ENCODE measurements at places on chromosomes 7 and 10.

- DNase-seq: peak; percentile 14
Measured at GRCh38 chr10:71763352-71764127, 9.8 kb downstream of the VSIR start.

- DNase-seq: no peak
Measured at GRCh38 chr10:96752375-96752774, 32.1 kb upstream of the PIK3AP1 start.

DNA sequence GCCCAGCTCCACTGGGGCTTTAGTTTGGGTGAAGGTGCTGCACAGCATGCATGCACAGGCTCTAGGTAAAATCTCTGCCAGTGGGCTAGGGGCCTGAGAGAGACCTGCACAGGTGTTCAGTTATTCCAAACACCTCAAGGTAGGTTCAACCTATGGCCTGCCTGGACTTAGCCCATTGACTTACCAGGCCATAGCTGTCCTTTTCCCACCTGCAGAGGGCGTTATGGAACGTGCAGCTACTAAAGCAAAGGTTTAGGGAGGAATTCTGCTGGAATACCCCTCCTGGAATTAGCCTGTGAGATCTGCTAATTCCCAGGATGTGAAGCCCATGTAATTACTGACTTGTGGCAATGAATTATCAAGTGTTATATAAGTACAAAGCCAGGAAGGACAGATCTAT is 3.6 kb downstream of the VWC2 start:
- DNase-seq: no peak

DNA sequence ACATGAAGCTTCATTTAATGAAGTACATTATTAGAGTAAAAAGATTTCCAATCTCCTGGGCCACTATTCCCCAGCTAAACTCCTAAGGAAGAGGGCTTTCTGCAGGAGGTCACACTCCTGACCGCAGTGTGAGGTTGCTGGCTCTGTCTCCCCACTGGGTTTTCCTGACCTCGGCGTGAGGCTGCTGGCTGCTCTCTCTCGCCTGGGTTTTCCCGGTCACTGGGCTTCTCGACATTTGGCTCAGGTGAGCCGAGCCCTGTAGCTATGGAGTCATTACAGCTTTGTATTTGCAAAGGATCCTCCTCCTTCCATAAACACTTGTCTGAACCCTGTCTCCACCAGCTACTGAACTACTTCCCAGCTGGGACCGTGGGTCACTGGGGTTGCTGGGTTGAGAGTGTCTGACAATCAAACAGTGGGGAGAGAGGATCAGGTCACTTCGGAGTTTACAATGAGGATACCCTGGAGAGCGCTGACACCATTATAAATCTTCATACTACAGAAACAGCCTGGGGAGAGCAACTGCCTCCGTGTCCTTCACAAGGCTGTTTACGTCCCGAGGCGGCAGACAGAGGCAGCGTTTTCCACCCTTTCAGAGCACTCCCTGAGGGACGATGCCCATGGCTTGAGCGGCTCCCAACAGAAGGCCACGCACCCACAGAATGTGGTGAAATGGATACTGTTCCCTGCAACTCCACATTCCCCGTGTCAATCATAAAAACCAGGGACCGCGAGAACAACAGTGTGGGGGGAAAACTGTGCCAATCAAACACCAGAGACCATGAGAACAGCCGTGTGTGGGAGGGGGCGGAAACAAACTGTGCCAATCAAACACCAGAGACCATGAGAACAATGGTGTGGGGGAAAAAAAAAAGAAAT is 226.2 kb downstream of the ZMYND11 start:
- no peak for DNase-seq

DNA sequence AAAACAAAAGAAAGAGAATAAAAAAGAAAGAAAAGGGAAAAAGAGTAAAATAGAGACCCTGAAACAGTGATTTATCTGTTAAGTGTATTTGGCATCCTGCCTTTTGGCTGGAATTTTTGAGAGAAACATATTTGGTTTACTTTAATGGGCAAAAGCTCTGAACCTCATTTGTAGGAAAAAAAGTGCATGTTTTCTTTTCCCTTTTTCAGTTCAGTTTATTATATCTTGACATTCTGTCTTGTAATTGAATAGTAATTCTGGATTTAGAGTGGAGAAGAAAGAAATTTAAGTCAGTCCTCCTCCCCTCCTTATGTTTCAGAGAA is 69.5 kb downstream of the ARID5B start:
- DNase-seq: no peak

DNA sequence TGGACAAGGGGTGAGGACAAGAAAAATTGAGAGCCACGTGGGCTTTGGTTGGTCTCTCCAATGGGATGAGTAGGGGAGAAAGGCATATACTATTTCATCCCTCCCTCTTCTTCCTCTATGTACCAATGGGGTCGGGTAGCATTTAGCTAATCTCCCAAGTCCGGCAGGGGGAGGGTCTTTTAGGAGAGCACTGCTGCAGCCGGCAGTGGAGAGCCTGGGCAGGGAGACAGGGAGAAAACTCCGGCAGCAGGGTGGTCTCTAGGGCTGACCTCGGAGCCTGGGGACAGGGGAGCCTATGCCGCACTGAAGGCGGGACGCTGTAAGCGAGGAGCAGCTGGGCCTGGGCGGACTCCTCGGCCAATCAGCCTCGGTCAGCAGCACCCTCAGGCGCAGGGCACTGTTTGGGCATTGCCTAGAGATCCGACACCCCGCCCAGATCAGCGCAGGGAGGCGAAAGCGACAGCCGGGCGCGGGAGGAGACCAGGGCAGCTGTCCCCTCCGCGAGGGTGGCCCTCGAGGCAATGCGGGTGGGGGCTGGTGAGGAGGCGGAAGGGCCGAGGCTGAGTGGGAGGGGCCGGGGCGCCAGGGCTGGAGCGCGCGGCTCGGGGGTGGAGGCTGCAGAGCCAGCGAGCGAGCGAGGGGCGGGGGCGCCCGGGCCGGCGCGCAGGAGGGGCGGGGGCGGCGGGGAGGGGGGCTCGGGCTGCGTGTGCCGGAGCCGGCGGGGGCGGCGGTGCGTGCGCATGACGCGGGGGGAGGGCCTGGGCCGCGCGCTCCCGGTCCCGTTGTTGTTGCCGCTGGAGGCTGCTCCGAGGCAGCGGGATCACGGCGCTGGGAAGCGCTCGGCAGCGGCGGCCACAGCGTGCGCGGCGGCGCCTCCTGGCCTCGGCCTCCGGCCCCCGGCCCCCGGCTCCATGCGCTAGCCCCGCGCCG is at the start of gene AGAP3:
Gene AGAP3 (plus strand): TSS at position 785 of the 930 bp plus-strand sequence. CDS start 267 bp downstream, outside the sequence.
- DNase-seq: peak; percentile 18

- DNase-seq: no peak
Measured at GRCh38 chr10:88006261-88006660, 142.8 kb downstream of the PTEN start.

GRCh38 chr7:28926871-28927597 is 31.1 kb downstream of the TRIL start:
- peak; percentile 92 for DNase-seq

DNA sequence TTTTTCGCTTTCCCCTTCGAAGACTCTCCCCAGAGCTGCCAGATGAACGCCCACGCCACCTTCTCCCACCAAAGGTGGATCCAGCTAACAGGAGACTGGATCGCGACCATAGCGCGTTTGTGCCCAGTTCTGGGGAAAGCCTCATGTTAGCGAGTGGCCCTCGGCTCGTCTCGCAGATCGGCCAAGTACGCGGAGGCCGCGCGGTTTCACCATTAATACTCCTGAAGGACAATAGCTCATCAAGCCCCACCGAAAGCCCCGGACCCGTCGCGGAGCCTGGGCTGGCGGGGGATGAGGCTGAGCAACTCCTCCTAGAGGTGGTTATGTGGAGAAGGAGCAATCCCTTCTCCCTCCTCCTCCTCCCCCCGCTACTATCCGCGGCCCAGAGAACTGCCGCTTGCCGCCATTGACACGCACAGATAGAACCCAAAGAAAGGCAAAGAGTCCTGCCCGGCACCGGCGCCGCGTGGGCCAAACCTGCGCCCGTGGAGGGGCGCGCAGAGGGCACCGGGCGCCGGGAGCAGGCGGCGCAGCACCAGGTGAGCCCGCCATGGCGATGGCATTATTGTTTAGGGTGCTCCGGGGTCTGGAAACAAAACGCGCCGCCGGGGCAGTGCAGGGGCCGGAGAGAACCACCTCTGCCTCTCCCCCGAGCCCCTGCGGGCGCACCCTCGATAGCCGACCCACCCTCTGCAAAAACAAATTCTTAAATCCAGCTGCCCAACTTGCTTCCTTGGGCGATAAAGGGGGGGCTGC is at the start of gene MACROH2A2:
Gene MACROH2A2 (plus strand): TSS at position 385 of the 756 bp plus-strand sequence. CDS start 22,813 bp downstream, outside the sequence.
- peak; percentile 30 for DNase-seq

DNA sequence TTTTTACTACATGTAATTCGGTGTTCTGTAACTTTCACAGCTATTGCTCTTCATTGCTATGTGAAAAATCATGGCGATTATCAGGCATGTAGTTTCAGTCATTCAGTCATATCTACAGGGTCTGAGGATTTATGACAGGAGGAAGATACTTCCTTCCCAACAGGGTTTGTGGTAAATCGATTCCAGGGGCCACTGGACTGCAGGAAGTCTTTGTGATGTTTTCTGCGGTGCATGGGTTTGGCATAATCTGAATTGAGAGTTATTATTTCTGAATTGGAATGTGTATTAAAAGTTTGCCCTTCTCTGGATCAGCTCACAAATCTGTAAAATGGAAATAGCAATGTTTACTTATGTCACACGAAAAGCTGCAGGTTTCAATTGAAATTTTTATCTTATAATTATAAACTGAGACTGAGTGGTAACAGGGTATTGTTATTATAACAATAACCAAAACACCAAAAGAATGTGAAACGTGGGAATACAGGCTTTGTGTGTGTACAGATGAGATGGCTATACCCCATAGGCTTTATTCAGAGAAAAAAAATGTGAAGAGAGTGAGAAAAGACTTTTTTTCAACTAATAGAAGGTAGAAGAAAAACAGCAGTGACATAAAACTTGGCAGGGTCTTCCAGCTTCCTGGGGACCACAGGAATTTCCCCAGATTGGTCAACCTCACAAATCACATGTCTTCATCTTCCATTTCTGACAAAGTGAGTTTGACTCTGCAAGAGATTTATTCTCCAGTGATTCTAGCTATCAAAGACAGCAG is 307.7 kb upstream of the NFE2L3 start:
- no peak for DNase-seq

- no peak for DNase-seq
Measured at GRCh38 chr10:29873941-29874484, 185.4 kb downstream of the JCAD start.

GRCh38 chr10:84007482-84007881 is 131.8 kb upstream of the GHITM start:
- DNase-seq: no peak

DNA sequence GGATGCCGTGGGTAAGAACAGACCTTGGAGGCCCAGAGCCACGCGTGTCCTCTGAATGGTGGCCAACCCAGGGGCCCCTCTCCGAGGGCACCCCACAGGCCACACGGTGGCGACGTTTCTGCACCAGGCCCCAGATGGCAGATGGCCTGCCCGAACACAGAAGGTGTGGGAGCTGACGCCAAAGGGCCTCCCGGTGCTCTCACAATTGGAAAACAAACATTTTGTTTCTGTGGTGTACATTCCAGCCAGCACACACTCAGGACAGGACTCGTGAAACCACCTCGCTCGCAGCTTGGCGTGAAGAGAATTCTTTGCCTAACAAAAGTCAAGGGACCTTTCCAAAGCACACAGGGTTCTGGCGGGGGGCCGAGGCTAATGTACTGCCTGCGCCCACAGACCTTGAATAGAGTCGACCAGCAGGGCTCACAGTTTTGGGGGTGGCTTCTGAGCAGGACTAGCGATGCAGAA is 112.1 kb downstream of the FAM53B start:
- no peak for DNase-seq

GRCh38 chr7:75823198-75823910 is 9.7 kb upstream of the CCL24 start:
- no peak for DNase-seq

DNA sequence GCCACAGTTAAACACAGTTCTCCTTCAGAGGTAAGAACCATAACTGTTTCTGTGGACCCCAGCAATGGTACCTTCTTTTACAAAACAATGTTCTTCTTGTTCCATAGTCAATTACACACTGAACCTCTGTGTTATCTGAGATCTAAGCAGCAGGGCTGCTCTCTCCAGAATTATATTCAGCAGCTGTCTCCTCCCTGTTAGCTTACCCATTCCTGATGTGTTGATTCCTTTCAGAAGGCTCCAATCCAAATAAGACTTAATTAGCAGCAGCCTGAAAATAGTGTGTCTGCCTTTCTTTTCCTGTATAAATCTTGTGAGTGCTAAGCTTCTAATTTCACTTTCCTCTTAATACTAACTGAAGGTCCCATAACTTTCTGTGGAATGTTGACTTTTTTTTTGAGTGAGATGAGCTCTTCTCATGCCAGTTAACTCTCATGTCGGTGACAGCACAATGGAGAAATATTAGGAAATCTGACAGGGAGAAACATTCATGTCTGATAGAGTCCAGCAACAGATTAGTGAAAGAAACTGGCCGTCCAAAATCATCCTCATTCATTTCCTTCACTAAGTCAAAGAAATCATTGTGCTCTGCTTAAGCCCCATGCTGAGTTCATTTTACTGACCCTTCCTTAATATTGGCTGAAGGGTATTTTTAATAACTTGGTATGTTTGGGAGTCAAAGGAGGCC is 226.5 kb downstream of the PRKG1 start:
- no peak for DNase-seq

DNA sequence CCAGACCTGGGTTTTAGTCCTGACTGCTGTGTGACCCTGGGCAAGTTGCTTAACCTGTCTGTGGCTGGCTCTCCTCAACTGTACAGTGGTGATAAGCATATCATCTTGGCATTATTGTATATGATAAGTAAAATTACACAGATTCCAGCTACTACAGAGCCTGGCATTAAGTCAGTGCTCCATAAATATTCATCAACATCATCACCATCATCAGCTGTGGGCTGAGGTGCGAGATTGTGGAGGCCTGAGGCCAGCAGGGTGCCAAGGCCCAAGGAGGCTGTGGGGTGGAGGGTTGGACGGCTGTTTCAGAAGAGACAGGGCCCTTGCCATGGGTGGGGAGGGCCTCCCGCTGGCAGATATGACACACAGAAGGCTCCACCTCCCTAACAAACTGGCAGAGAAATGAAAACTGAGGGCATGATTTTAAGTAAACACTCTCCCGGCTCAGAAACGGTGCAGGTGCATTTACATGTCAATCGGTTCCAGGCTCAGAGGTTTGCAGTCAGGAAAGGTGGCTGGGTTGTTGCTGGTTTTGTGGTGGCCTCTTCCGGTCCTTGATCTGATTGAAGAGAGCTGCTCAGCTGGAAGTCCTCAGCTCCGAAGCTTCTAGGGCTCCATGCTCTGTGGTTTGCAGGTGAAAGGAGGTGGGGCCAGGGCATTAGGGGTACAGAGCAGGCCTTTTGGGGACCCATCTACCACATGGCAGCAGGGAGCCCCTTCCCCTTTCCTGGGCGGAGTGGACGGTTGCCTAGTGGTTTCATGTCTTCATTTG is 10.2 kb downstream of the CRYGN start:
- DNase-seq: peak; percentile 25

DNA sequence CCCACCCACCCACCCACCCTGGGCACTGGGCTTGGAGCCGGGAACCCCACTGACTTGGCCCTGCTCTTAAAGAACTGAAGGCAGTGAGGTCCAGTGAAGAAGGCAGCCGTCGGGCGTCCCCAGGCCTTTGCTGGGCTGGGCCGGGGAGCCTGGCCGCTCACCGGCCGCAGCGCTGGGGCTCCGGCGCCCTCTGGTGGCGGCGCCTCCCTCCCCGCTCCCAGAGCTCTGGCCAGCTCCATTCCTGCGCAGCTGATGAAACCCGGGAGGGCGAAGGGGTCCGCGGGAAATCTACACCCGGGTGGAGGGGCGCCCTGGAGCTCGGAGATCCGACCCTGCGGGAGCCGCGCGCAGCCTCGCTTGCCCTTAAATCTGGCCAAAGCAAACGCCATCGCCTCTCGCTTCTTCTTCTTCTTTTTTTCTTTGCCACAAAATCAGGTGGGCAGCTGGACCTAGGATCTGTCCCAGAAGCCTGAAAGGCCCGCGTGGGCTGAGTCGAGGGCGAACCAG is 1.7 kb upstream of the CXCL12 start:
- DNase-seq: no peak
